Stimulated activated CD4-positive, alpha-beta T cell treated with anti-CD3 and anti-CD28 coated beads, Interleukin-1b, Interleukin-23, amount 100 ng/mL, for 4 hours (primary cell): ENCODE measurements at places on chromosomes 2 and 18.

DNA sequence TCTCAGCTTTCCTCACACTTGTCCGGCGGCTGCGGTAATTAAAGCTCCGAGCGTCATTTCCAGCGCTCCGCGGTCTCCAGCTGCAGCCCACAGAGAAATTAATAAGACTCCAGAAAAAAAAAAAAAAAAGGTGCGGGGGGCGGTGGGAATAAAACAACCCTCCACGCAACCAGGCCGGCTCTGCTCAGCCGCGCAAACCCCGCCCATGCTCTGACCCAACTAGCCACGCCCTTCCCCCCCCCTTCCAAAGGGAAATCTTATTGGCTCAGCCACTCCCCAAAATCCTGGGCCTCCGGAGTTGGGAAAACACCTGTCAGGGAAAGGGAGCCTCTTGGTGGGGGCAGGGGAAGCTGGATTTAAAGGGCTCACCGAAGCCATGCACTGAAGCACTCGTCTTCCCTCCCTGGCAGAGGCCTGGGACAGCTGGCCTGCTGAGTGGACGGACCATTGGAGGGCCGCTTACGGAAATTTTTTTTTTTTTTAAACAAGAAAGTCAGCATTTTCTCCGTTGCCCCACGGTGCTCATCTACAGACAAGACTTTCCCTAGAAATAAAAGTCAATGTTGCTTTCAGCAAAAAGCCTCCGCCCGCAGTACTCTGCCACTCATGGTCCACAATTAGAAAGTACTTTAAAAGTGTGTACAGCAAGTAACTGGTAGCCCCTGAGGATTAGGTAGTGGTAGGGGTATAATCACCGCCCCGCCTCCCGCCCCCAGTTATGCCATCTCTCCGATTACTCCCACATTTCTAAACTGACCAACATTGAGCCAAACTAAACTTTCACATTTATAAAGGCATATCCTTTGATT lies 674 bp upstream of the ERBB4 start:
- DNase-seq: no peak

- DNase-seq: no peak
These were observed 86.9 kb downstream of the RDH14 start for GRCh38 chr2:18473241-18474181.

DNA sequence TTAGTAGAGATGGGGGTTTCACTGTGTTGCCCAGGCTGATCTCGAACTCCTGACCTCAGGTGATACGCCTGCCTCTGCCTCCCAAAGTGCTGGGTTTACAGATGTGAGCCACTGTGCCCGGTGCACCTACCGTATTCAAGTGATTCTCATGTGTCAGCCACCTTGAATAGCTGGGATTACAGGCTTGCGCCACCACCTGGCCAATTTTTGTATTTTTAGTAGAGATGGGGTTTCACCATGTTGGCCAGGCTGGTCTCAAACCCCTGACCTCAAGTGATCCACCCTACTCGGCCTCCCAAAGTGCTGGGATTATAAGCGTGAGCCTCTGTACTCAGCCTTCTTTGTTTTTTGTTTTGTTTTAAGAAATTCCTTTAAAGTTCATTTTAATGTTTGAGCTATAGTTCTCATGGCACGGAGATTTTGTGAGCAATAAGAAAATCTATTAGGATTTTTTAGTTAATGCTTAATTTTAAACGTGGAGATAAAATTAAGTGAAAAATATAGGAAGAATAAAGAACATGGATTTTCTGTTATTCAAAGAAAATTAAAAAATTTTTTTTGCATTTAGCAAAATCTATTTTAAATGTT lies 242.6 kb downstream of the PHLPP1 start:
- peak; percentile 9 for DNase-seq

- no peak for DNase-seq
These were observed 254.3 kb downstream of the SOX11 start for GRCh38 chr2:5946225-5947115.

- DNase-seq: no peak
These were observed 197.5 kb upstream of the CHAC2 start for GRCh38 chr2:53569957-53570727.

GRCh38 chr2:9017411-9017810 lies 13.9 kb upstream of the MBOAT2 start:
- no peak for DNase-seq

DNA sequence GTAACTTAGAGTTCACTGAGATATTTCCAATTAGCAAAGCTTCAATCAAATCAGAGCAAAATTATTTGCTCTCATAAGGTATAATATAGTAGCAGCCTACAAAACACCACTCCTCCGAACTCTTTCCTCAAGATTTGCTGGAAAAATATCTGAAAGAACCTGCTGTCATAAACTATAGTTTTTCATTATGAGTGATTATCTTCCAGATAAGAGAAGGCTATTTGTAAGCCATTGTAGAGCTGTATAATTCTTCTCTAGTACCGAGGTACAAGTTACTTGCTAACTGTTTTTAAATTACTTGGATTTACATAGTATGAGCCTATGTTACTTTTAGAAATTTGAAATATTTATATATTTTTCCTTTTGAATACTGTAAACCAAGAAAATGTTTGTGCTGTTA lies 2.1 kb downstream of the NDC80 start:
- no peak for DNase-seq

- no peak for DNase-seq
These were observed 147.7 kb upstream of the HS6ST1 start for GRCh38 chr2:128466376-128466775.

DNA sequence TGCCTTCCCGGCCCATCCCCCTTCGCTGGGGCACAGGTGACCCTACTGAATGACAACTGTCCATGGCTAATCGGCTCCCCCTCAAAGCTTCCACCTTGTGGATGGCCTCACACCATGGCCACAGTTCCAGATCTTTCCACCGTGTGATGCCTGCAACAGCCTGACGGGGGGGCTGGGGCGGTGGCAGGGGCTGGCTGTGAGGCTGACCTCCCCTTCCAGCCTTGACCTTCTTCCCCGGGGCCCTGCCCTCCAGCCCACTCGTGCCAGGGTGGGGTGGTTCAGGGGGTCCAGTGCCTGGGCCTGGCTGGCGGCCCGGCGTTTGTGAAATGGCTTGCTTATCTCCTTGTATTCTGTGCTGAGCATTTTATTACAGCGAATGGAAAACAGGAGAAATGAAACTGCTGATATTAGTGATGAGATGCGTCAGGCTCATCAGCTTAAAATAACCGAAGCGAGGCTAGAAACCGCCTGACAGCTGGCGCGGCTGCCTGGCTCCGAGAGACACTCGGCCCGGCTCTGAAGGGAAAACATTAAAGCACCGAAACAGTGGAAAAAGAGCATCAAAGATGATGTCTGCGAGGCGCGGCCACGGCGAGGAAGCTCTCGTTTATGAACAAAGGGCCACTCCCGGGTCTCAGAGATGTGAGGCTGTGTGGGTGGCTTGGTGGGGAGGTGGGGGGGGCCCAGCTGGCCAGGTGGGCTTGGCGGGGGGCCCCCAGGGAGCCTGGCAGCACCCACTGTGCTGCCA lies 916 bp upstream of the PDCD1 start:
- DNase-seq: peak; percentile 60

DNA sequence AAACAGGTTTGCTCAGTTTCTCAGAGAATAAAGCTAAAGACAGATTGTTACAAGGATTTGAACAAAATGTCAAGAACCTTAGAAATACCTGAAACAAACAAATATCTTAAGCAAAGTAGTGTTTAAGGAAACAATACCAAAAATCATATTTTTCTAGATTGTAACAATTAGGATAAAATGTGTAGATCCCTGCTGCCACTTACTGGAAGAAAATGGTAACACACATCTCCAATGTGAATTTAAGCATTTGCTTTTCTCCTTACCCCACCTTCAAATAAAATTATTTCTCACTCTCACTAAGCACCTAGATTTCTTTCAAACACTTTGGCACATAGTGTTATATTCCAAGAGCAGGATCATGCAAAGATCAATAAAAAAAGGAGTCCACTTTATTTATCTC lies 34.9 kb downstream of the SUCLG1 start:
- DNase-seq: no peak

GRCh38 chr2:16615687-16616615 lies 49.7 kb downstream of the CYRIA start:
- DNase-seq: no peak

- DNase-seq: no peak
These were observed 15.4 kb upstream of the DSEL start for GRCh38 chr18:67531929-67532328.

GRCh38 chr2:46697830-46698323 lies 217.7 kb downstream of the MCFD2 start:
- peak; percentile 1 for DNase-seq

- no peak for DNase-seq
These were observed 368.2 kb downstream of the IRS1 start for GRCh38 chr2:226431288-226431948.

GRCh38 chr18:39564716-39565115 lies 1999.1 kb upstream of the CELF4 start:
- no peak for DNase-seq
